Cardiac ventricle fibroblast (primary cell): ENCODE measurements at places on chromosomes 16 and 17. TPM values are rescaled to one million over a fixed set of nuclear protein-coding genes. Genes with fewer than 3 reads are reported as not detected.

Gene RAB11FIP3
- total RNA-seq: 29.1 and 32.8 TPM in 2 replicates

Gene CDRT15
- not detected in 2 replicates for total RNA-seq

Gene TEKT5
- total RNA-seq: not detected in 2 replicates

Gene LITAFD
- not detected in 2 replicates for total RNA-seq

Gene TRIM16
- total RNA-seq: 27.2 and 31.4 TPM in 2 replicates
